ENCODE measurements at places on chromosomes 2 and 18.
A peak's percentile ranks its signal among the peaks of the same experiment; 100 is the strongest.

GRCh38 chr2:8656160-8656641 is 25.7 kb upstream of the ID2 start:
- no peak for DNase-seq

- no peak for DNase-seq
Observed at GRCh38 chr2:128549646-128550260, 231.1 kb upstream of the HS6ST1 start.

DNA sequence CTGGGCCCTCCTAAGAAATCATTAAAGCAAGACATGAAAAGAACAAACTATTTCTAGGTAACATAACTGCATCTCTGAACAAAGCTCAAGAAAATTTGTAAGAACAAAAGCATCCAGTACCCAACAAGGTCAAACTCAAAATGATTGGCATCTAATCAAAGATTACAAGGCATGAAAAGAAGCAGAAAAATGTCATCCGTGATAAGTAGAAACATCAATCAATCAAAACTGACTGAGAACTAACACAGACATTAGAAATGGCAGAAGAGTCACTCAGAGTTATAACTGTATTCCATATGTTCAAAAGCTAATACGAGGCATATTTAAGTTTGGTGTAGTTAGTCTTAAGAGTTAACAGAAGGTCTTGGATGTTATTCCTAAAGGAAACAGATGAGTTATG is 80.9 kb downstream of the VWA3B start:
- DNase-seq, result no peak

DNA sequence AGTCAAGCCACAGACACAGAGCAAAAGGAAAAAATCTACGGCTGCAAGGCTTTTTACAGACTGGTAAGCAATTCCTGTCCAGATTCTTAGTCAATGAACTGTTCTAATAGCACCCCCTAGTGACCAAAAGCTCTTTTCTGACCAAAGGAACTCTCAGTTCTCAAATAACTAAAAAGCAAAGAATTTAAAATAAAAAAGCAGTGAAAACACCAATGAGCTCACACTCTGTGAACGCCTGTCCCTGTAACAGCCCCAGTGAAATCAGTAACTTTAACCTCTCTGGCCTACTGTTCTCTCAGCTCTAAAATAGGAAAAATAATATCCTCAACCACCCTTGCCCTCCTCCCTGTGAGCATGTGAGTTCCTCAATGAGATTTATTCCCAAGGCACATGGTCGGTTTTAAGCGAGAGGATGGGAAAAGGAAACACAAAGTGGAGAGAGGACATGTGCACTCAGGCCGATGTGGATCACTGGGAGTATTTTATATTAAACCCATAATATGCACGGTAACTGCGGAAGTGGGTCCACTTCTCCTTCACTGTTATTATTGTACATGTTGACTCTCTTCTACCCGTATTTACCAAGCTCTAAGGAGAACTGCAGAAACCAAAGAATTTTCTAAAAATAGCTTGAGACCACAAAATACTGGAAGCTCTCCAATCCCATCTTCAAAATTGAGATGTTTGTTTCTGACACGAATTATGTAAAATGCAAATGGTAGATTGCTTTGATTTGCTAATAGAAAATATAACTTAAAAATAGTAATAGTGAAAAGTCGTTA is 128.5 kb downstream of the STK39 start:
- DNase-seq, result peak; percentile 93

DNA sequence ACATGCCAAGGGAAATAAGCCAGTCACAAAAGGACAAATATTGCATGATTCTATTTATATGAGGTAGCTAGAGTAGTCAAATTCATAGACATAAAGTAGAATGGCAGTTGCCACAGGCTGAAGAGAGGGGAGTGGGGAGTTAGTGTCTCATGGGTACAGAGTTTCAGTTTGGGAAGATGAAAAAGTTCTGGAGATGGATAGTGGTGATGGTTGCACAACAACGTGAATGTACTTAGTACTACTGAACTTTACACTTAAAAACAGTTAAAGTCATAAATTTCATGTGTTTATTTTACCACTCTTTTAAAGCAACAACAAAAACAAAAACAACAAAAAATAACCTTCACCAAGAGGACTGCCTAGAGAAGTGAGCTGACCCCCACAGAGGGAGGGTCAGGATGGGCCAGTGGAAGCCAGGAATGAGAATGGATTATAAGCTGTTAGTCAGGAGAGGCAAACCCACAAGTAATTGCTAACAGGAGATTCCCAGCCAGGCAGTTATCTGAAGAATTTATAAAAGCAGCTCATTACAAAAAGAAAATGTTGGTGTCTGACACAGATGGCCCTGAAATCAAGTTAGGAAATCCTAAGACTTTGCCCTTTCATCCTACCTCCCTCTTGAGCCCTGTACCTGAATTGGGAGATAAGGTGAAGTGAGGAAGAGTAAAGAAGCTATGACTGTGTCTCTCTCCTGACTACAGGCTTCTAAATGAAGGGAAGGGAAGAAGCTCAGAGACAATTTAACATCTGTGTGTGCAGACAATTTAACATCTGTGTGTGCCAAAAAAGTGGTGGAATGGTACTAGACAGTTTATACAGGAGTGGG is 263.4 kb downstream of the PDE11A start:
- no peak for DNase-seq

DNA sequence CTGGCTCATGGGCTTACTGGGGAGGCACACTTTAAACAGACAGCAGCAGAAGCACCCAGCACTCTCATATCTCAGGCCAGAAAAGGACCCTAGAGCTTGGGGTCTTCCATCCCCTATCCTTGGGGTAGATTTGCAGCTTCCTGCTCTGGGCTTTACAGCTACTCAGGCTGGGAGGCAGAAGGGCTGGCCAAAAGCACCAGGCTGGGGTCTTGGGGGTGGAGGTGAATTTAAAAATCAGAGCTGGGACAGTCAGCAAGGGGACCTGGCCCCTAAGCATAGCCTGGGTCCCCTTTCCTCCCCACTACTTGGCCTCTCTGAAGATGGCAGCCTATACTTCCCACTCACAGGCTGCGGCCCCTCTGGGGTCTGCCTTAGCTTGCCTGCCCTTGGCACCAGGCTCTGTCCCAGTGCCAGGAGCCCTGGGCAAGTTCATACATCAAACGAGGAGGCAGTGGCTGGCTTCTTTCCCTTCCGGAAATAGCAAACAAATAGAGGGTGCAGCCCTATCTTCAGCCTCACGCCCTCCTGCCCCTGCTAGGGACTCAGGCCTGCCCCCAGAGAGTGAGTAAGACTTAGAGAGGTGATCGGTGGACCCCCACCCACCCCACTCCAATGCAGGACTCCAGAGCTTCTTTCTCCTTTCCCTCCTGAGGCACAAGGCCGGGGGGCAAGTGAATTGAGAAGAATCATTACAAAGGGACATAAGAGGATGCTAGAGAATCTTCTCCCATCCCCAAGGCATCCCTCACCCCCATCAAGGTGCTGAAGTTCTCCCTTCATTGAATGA is 26.0 kb upstream of the TNS1 start:
- DNase-seq, result peak; percentile 70

DNA sequence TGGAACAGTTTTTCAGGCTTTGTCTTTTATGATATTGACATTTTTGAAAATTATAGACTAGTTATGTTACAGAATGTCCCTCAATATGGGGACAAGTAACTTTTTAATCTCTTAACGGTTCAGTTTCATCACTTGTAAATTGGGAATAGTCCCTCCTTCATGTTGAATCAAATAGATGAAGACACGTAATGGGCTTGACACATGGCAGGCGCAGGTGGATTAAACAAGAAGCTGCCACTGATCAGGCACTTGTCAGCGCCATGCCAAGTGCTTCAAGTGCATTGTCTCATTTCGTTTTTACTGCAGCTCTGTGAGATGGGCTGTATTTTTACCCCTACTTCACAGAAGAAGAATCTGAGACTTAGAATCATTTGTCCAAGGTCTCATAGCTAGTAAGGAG is 9.5 kb upstream of the SMAD4 start:
- DNase-seq, result no peak

- DNase-seq, result no peak
Observed at GRCh38 chr18:8854550-8854949, 149.2 kb downstream of the MTCL1 start.

DNA sequence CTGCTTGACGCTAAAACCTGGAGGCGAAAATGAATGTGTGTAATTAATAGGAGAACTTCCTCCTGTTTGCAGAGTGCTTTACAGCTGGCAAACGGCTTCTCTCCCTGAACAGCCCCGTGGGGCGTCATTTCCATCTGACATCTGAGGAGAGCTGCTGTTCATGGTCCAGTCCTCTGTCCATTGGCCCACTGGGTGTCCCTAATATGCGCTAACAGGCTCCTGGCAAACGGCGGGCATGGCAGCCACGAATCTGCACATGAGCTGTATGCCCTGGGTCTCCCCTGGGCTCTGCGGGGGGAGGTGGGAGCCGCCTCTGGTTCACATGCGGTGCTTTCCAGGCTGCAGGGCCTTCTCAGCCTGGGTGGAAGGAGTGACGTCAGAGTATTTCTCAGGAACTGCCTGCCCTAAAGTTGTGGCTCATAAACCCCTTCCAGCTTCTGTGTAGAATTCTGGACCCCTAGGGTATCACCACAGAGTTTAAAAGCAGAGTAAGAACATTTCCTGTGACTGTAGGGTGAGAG is 73.2 kb downstream of the LRRFIP1 start:
- DNase-seq, result no peak

GRCh38 chr2:53381271-53381670 is 386.3 kb upstream of the CHAC2 start:
- no peak for DNase-seq

DNA sequence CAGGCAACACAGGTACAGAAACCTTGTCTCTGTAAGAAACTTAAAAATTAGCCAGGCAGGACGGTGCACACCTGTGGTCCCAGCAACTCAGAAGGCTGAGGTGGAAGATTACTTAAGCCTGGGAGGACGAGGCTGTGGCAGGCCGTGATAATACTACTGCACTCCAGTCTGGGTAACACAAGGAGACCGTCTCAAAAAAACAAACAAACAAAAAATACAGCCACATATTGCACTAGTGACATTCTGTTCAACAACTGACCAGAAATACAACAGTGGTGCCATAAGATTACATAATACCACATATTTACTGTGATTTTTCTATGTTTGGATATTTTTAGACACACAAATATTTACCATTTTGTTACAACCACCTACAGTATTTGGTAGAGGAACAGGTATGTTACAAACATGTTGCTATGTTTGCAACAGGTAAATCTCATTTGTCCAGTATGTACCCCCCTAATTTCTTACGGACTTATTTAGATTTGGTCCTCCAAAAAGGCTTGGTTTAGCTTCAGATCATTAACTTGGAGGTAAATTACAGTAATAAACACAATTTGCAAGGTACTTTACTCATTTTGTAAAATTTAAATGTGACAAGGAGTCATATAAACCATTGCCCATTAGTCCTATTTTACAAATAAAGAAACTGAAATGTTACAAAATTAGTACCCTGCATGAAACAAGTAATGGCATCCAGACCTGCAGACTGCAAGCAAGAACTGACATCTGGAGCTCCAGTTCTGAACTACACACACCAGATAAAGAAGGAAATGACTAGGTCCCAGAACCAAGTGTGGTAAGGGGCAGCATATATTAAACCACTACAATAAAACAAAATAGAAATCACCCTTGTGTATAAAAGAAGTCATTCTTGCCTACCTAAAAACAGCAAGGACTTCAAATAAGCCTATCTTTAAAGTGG is 36.8 kb downstream of the TRIP12 start:
- DNase-seq, result no peak

- DNase-seq, result no peak
Observed at GRCh38 chr2:172101821-172102390, 794 bp downstream of the DLX2 start.

GRCh38 chr2:134220344-134220974 is 33.4 kb upstream of the MGAT5 start:
- DNase-seq, result no peak

GRCh38 chr2:163368655-163369054 is 367.2 kb downstream of the FIGN start:
- no peak for DNase-seq

DNA sequence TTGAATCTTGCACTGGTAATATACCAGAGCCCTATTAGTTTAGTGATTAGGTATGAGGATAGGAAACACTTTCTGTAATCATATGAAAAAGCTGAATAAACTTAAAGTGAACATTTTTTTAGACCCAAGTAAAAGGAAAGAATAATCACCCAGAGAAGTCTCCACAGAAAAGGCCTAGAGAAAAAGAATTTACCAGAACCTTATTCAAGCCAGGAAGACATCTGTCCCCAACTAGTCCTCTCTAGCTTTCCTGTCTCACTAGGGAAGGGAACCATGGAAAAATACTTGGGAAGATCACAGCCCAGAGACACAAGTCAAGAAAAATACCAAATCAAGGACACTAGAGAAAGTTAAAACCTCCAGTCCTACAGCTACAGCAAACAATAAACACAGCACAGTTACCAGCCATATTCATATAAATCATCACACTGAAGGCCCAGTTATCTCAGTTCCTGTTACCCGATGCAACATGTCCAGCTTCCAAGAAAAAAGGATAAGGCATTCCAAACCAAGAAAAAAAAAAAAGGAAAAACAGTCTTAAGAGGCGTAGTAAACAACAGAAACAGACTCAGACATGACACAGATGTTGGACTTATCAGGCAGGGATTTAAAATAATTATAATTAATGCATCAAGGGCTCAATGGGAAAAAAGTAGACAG is 461.5 kb downstream of the IRS1 start:
- DNase-seq, result no peak

DNA sequence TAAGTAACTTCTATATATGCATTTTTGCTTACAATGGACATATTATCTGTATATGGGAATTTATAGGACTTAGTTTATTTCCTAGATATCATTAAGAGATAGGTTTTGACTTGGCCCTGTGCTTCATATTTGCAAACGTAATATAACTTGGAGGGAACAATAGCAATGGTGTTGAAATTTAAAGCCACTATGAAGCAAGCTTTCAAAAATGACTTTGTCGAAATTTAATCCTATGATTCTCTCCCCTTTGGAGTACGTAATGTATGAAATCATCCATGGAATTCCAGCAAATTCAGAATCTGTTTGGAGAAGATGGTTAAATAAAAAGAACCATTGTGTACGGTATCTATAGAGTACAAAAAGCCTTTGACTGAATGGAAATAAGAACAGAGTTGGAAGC is 486.3 kb downstream of the ARHGAP15 start:
- no peak for DNase-seq

GRCh38 chr2:168538534-168538933 is 82.5 kb downstream of the CERS6 start:
- DNase-seq, result no peak

- no peak for DNase-seq
Observed at GRCh38 chr2:151198645-151199044, 63.0 kb downstream of the RBM43 start.

DNA sequence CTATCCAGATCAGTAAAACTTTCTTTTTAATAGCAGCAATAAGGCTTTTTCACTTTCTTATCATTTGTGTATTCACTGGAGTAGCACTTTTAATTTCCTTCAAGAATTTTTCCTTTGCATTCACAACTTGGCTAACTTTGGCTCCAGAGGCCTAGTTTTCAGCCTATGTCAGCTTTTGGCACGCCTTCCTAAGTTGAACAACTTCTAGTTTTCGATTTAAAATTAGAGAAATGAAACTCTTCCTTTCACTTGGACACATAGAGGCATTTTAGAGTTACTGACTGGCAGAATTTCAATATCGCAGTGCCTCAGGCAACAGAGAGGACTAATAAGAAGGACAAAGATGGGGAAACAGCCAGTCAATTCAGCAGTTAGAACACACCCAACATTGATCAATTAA is 577.4 kb downstream of the DSC3 start:
- no peak for DNase-seq
